Left lung (tissue), 14 donors: ENCODE measurements at places on chromosomes 13 and 19. TPM values are rescaled to one million over a fixed set of nuclear protein-coding genes. Genes with fewer than 3 reads are reported as not detected.

The STAP2 gene
- total RNA-seq = 14.1 TPM

The CLEC17A gene
- 0.16 TPM for total RNA-seq

The ZNF546 gene
- 5.4 TPM for total RNA-seq

The KCTD15 gene
- 21.8 TPM for total RNA-seq

The A1BG gene
- total RNA-seq = 10.2 TPM

The RFPL4AL1 gene
- total RNA-seq = not detected

The SLITRK5 gene
- total RNA-seq = 0.09 TPM

The IRGC gene
- not detected for total RNA-seq

The ZNF296 gene
- total RNA-seq = 2.0 TPM

The LHB gene
- total RNA-seq = not detected

The CCL25 gene
- not detected for total RNA-seq

The PARP4 gene
- 76.8 TPM for total RNA-seq

The STOML3 gene
- not detected for total RNA-seq

The ATCAY gene
- total RNA-seq = not detected
